ENCODE measurements at places on chromosomes 2 and 18. TPM values are rescaled to one million over a fixed set of nuclear protein-coding genes. Genes with fewer than 3 reads are reported as not detected.

- H3K4me1 ChIP-seq: peaks cover 40% of the 10 kb centered on the region
- H3K27me3 ChIP-seq: no peaks in the 10 kb centered on the region
- peaks cover 45% of the 10 kb centered on the region for H3K36me3 ChIP-seq
- H3K27ac ChIP-seq: no peak overlapping the region
- H3K4me3 ChIP-seq: no peak overlapping the region
Observed at GRCh38 chr2:12733846-12734245, 17.1 kb downstream of the TRIB2 start.

The SERPINB13 gene
- total RNA-seq: not detected

DNA sequence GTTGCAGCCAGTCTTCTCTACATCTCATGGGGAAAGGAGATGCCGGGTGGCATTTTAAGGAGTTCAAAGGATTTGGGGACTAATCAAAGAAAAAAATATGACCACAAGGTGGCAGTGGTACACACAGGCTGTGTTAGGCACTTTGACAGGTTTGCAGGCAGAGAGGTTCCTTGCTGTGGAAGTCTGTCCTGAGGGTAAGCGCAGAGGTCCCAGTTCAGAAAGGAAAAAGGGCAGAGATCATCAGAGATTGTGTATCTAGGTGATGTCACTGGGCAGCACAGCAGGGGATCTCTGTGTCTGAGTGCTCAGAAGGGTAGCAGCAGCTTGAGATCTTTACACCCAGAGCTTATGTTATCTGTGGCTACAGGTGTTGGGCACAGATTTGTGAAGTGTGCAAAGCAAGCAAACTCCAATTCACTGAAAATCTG lies 231.4 kb downstream of the LRRTM1 start:
- no peak overlapping the region for H3K4me3 ChIP-seq
- no peak overlapping the region for H3K27ac ChIP-seq
- no peaks in the 10 kb centered on the region for H3K36me3 ChIP-seq

- peaks cover 14% of the 10 kb centered on the region for H3K4me1 ChIP-seq
- no peaks in the 10 kb centered on the region for H3K27me3 ChIP-seq
- no peaks in the 10 kb centered on the region for H3K36me3 ChIP-seq
- H3K27ac ChIP-seq: peak overlapping the region; percentile 80
- H3K4me3 ChIP-seq: peak overlapping the region; percentile 65
- DNase-seq: peak; percentile 34
Observed at GRCh38 chr2:3608373-3609278, 13.7 kb downstream of the COLEC11 start.

The AP1S3 gene
- total RNA-seq: 6.3 TPM

- peaks cover 13% of the 10 kb centered on the region for H3K36me3 ChIP-seq
- peak overlapping the region; percentile 81 for H3K4me3 ChIP-seq
- DNase-seq: peak; percentile 51
- H3K4me1 ChIP-seq: peaks cover 37% of the 10 kb centered on the region
Observed at GRCh38 chr2:95023222-95023597, 2.3 kb upstream of the MAL start.

DNA sequence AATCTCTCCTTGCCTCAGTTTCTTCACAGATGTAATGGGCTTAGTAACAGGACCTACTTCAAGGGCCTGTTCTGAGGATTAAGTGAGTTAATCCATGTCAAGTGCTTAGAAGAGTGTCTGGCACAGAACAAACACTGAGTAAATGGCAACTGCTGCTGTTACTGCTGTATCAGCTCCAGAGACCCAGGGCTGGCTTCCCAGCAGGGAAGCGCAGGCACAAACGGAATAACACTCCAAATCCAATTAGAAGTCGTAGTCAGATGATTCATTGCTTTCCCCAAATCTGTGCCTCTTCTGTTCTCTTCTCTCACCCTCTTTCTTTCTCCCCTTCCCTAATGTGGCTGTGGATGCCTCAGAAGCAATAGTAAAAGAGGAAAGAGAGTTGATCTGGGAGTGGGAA lies 101.1 kb upstream of the FZD7 start:
- no peak for DNase-seq
- H3K36me3 ChIP-seq: no peaks in the 10 kb centered on the region
- H3K27ac ChIP-seq: no peak overlapping the region
- H3K4me1 ChIP-seq: peaks cover 3% of the 10 kb centered on the region
- no peak overlapping the region for H3K4me3 ChIP-seq

DNA sequence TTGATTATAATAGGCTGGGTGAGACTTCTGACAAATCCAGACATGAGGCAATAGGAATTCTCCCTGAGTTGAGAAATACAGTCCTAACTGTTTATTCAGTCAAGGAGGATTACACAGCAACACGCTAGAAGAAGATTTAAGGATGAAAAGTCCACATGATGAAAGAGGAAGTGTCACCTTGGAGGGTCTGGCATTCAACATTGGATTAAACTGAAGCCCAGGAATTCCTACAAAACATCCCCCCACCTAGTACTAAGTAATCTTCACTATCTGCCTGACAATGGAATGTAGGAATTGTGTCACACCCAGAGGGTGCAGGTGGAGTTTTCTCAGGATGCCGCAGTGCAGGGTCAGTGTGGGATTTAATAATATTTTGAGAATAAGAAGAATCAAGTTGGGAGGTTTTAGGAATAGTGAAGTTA lies 142.4 kb downstream of the SOCS6 start:
- H3K4me1 ChIP-seq: peaks cover 4% of the 10 kb centered on the region
- no peak overlapping the region for H3K27ac ChIP-seq
- H3K4me3 ChIP-seq: no peak overlapping the region
- peaks cover 3% of the 10 kb centered on the region for H3K27me3 ChIP-seq
- DNase-seq: no peak
- H3K36me3 ChIP-seq: no peaks in the 10 kb centered on the region

The TTN gene
- 13.5 TPM for total RNA-seq

The DAPL1 gene
- total RNA-seq: not detected

GRCh38 chr2:69033461-69034095 lies 20.6 kb downstream of the ANTXR1 start:
- DNase-seq: no peak
- peaks cover 51% of the 10 kb centered on the region for H3K27me3 ChIP-seq
- no peaks in the 10 kb centered on the region for H3K4me1 ChIP-seq
- no peak overlapping the region for H3K4me3 ChIP-seq

The HJURP gene
- 100 TPM for total RNA-seq

DNA sequence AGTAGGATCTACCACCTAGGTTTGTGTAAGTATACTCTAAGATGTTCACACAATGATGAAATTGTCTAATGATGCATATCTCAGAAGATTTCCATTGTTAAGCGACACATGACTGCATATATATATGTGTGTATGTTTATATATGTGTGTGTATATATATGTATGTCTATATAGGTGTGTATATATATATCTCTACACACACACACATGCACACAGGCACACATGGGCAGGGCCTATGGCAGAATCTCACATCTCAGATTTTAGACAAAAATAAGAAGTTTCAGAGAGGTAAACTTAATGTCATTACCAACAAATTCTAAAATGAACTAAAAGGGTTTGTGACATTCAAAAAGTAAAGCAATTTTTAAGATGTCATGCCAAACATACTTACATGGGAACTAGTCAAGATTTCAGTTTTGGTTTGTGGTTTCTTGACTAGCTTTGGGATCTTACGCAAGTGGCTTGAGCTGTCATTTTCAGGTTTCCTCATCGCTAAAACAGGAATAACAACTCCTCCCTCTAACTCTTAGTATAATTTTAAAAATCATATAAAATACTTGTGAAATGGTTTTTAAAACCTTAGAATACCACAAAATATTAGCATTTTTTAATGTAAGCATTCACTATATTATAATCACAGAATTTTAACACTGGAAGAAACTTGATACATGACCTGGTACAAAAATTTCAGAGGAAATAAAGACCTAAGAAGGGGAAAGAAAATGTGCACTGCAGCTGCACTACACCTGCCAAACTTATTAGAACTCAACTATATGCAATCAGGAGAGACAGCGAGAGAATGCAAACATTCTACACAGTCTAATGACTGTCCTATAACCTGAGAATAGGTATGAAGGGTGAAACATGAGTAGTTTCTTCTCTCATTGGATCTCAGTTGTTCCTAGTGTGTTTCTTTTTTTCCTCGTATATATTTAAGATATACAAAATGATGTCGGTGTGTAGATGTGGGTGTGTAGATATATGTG lies 75.7 kb downstream of the TTC21B start:
- DNase-seq: no peak
- H3K36me3 ChIP-seq: peaks cover 13% of the 10 kb centered on the region
- peaks cover 22% of the 10 kb centered on the region for H3K4me1 ChIP-seq
- peak overlapping the region; percentile 25 for H3K4me3 ChIP-seq
- H3K27me3 ChIP-seq: no peaks in the 10 kb centered on the region
- no peak overlapping the region for H3K27ac ChIP-seq

DNA sequence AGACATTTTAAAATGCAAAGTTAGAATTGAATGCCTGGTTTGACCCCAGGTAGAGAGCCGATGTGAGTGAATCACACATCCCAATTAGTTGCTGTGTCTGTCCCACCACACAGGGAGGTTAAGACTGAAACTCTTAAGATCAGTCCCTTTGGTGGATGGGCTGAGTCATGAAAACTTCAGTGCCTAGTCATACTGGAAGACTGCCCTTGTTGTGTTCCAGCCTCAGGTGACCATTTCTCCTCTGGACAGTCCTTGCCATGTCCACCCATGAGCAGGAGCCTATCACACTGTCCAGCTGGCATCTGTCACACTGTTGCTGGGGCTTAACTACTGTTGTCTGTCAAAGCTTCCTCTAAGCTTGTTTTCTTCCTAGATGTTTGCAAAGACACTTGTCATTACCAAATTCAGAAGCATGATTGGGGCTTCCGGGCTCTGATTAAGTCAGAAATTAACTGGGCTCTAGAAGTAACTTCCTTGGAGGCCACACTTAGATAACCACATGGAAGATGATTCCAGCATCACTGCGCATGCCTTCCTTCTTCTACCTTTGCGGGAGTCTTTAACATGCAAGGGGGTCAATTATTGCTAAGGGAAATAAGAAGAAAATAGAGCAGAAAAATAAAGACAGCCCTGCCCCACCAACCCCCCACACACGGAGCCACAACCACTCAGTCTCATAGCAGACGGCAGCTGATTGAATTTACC lies 21.3 kb downstream of the CYRIA start:
- H3K36me3 ChIP-seq: no peaks in the 10 kb centered on the region
- no peaks in the 10 kb centered on the region for H3K27me3 ChIP-seq
- no peaks in the 10 kb centered on the region for H3K4me1 ChIP-seq
- no peak overlapping the region for H3K4me3 ChIP-seq
- no peak for DNase-seq

DNA sequence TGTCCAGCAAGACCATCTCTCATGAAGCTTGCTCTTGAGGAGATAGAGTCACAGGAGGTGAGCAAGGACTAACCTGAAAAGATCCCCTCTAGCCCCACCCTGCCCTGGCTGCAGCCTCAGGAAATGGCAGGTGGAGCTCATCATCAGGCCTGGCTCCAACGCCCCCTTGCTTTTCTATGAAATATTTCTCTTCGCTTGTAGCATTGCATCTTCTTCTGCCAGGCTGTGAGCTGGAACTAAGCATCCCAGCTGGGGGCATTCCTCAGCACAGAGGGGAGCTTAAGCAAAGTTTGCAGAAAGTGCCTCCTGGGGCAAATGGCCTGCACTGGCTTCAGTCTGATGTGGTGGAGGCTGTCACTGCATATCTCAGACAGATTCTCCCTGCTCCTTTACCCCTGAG lies 90.1 kb upstream of the LGALSL start:
- H3K36me3 ChIP-seq: no peaks in the 10 kb centered on the region
- H3K27ac ChIP-seq: no peak overlapping the region
- H3K27me3 ChIP-seq: peaks cover 7% of the 10 kb centered on the region
- H3K4me1 ChIP-seq: peaks cover 3% of the 10 kb centered on the region
- no peak overlapping the region for H3K4me3 ChIP-seq

GRCh38 chr18:74284191-74284979 lies 7.4 kb downstream of the CYB5A start:
- H3K4me1 ChIP-seq: peaks cover 17% of the 10 kb centered on the region
- no peaks in the 10 kb centered on the region for H3K27me3 ChIP-seq
- H3K27ac ChIP-seq: no peak overlapping the region
- DNase-seq: no peak
- H3K36me3 ChIP-seq: no peaks in the 10 kb centered on the region

DNA sequence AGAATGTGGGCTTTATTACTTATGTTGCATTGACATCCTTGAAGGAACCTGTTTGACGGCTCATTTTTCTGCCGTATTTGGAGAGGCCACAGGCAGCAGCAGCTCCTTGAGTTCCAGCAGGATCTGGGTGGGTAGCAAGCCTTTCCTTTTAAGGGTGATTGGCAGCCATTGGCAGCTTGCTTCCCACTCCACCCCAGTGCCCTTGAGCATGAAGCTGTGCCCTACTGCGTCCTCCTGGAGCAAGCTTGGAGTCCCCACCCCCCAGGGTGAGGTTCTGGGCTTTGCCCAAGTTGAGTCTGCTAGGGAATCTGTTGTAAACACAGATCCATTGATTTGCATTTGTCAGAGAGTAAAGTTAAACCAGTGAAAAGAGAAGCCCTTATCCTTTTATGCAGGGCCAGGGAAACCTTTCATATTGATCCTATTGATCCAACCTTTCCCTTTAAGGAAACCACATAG lies 9.2 kb downstream of the ONECUT2 start:
- peaks cover 65% of the 10 kb centered on the region for H3K27me3 ChIP-seq
- H3K36me3 ChIP-seq: peaks cover 2% of the 10 kb centered on the region
- no peak overlapping the region for H3K27ac ChIP-seq
- DNase-seq: no peak

- no peak for DNase-seq
- H3K27me3 ChIP-seq: no peaks in the 10 kb centered on the region
- no peaks in the 10 kb centered on the region for H3K4me1 ChIP-seq
- H3K4me3 ChIP-seq: no peak overlapping the region
- H3K27ac ChIP-seq: no peak overlapping the region
Observed at GRCh38 chr18:43442571-43442970, 165.3 kb upstream of the SYT4 start.

The BUB1 gene
- total RNA-seq: 91.9 TPM

GRCh38 chr2:21793461-21793860 lies 669.7 kb downstream of the TDRD15 start:
- no peaks in the 10 kb centered on the region for H3K27me3 ChIP-seq
- H3K4me3 ChIP-seq: no peak overlapping the region
- H3K27ac ChIP-seq: no peak overlapping the region
- H3K4me1 ChIP-seq: no peaks in the 10 kb centered on the region

GRCh38 chr2:19697131-19697530 lies 204.7 kb downstream of the TTC32 start:
- H3K4me1 ChIP-seq: no peaks in the 10 kb centered on the region
- no peak for DNase-seq
- no peak overlapping the region for H3K27ac ChIP-seq
- no peaks in the 10 kb centered on the region for H3K36me3 ChIP-seq
